ENCODE measurements at places on chromosomes 1 and 21. TPM values are rescaled to one million over a fixed set of nuclear protein-coding genes. Genes with fewer than 3 reads are reported as not detected.

Gene PTPN7
- not detected for total RNA-seq

Gene KRTAP11-1
- not detected for total RNA-seq

Gene LCE1F
- not detected for total RNA-seq

Gene EVA1C
- total RNA-seq: 17.8 TPM

Gene HMCN1
- 106 TPM for total RNA-seq

Gene FCMR
- not detected for total RNA-seq

Gene KLHDC8A
- not detected for total RNA-seq

Gene CHI3L2
- 10.5 TPM for total RNA-seq

Gene SELE
- total RNA-seq: not detected

Gene ATP1B1
- total RNA-seq: 13.7 TPM

Gene S100A12
- not detected for total RNA-seq
